ENCODE measurements at places on chromosomes 16 and 17.
A peak's percentile ranks its signal among the peaks of the same experiment; 100 is the strongest.

DNA sequence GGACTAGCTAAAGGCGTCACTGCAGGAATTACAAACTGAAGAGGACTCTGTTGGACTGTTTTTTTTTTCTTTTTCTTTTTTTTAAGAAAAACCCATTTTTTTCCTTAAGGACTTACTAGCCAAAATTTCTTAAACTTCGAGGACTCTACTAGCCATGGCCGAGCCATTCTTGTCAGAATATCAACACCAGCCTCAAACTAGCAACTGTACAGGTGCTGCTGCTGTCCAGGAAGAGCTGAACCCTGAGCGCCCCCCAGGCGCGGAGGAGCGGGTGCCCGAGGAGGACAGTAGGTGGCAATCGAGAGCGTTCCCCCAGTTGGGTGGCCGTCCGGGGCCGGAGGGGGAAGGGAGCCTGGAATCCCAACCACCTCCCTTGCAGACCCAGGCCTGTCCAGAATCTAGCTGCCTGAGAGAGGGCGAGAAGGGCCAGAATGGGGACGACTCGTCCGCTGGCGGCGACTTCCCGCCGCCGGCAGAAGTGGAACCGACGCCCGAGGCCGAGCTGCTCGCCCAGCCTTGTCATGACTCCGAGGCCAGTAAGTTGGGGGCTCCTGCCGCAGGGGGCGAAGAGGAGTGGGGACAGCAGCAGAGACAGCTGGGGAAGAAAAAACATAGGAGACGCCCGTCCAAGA is 878 bp downstream of the HEXIM1 start:
- peak; percentile 59 for DNase-seq

DNA sequence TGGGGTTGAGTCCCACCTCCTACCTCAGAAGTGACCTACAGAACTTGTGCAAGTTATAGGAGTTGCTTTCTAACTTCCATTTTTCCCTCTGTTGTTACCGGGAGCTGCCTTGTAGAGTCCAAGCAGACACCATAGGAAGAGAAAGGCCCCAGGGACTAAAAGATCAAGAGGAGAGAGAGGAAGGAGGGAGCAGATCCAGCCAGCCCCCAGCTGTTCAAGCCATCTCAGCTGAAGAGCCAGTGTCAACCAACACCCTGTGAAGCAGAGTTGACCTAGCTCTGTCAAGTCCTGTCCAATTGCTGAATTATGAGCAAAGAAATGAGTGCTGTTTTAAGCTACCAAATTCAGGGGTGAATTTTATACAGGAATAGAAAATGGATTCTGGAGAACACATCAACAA is 34.9 kb upstream of the CACNG4 start:
- DNase-seq = no peak

GRCh38 chr17:74342224-74342623 is 16.2 kb downstream of the KIF19 start:
- DNase-seq = no peak

DNA sequence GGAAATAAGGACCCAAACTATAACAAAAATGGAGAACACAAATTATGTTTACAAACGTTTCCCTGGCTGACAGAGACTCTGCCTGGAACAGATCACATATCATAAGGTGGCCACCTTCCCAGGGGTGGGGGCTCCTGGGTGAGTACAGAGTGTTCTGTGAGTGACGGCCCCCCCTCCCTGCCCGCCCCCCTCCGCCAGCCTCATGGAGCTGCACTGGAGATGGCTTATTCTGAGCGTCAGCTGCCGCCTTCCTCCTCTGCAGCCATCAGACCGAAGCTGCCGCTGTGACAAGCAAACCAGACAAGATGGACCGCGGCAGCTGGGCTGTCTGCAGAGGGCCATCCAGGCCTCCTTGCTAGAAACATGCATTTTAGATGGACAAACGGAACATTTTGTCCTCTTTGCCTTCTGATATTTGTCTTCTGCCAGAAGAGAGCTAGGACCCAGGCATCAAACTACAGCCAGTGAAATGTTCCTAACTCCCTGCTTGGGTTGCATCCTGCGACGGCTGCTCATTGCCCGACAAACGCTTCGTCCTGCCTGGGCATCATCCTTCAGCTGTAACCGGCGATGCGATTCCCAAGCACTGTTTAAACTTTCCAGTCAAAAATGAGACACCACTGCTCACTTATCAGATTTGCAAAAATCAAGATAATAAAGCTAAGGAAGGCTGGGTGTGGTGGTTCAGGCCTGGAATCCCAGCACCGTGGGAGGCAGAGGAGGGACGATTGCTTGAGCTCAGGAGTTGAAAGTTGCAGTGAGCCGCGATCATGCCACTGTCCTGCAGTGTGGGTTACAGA is 15.3 kb upstream of the RPTOR start:
- DNase-seq = no peak

DNA sequence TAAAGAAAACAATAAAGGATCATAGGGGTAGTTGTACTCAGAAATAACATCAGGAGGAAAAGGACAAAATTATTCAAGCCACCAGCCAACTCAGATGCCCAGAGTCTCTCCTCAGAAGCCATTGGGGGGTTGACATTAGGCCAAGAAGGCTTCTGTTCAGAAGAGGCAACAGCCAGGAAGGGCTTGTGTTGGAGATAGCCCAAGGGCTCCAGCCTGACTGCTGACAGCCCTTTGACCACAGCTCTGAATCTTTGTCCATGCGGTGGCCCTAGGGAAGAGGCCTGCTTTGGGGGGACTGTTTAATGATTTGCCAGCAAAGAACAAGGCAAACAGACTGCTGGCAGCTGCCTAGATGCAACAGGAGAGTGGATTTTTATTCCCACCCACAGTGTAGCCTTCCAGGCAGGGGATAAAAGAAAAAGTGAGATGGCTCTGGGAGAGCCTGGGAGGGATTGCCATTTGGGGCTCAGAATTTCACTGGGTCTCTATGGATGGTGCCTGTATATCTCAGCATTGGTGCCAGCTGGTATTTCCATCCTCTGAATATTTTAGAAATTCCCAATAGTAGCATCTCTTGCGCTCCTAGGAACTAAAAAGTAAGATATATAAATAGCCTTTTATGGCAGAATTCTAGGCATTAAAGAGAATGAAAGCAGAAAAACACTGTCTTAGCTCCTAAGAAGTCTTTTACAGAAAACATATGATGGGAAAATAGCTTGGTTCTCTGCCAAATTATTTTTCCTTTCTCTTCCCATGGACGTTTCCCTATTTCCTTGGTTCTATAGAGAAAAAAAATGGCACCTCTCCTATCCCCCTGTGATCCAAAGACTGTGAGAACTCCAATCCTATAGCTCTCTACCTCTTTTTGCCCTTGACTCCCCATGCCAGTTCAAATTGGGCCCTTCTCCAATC is 29.4 kb upstream of the SUPT4H1 start:
- no peak for DNase-seq

DNA sequence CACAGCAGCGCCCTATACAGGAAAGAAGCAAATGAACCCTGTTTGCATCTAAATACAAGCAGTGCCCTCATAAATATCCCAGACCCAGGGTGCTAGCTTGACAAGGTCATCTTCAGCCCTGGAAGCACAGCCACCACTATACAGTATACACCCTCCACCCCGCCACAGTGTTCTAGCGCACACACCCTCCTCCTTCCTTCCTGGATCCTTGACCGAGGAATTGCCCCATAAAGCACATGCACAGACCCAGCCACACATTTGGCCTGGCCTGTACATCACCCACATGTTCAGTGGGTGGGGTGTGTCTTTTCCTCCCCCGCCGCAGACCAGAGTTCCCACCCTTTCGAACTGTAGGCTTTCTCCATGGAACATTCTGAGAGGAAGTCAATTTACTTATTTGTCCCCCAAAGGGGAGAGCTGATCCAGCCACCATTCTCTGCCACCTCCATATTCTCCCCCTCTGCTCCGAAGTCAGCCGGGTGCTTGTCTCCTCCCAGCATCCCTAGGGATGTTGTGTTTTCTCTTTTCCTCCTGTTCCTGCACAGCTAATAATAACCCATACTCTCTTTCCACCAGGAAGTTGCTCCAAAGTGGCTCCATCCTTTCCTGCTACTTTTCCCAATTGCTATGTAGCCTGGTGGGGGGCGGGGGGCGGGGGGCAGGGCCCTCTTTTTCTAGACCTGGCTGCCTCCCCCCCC is 6.6 kb downstream of the ABI3 start:
- no peak for DNase-seq

GRCh38 chr17:80930335-80931279 is 61.0 kb upstream of the CHMP6 start:
- DNase-seq = no peak

GRCh38 chr17:41439375-41439774 is 1.4 kb downstream of the KRT38 start:
- no peak for DNase-seq

- DNase-seq = no peak
These were observed 16.7 kb downstream of the ADCY7 start for GRCh38 chr16:50282955-50283631.

- no peak for DNase-seq
These were observed 902 bp downstream of the GHDC start for GRCh38 chr17:42193216-42193968.

DNA sequence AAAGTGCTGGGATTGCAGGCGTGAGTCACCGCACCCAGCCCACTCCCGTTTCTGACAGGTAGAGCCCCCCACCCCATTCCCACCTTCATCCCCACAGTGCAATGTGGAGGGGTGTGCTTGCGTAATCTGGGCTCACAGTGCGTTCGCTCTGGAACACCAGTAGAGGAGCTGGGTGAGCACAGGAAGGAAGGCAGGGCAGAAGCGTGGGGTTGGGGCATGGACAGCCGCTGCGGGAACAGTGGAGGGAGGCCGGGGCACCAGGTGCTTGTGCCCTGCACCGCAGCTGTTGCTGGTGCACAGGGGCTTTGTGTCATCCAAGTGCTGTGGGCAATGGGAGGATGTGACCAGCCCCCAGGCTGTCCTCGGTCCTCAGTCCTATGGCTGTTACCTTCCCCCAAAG is 24.7 kb downstream of the KDM8 start:
- DNase-seq = no peak

DNA sequence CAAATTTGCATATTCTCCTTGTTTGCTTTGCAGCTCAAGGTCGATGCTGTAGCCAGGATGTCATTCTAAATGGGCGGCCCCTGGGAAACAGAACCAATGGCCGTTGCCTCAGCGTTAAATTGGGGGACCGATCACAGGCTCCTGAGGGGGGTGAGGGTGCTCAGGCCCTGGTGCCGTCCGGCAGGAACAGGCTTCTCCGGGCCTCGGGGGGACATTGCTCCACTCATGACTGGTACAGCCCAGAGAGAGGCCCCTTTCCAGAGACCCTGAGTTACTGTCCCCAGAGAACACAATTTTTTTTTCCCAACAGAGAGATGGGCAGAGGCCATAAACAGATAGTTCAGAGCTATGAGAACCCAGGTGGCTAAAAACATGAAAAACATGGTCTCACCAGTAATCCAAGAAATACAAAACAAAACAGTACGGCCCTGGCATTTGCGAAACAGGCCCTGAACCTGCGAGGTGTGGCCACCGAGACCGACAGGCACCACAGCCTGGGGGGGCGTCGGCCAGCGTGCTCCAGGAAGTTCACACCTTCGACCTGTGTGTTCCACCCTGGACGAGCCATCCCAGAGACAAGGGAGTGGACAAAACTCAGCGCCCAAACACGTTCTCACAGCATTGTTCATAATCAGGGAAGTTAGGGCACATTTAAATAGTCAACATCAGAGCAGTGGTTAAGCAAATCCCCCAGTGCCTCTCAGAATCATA is 82.8 kb downstream of the METRNL start:
- DNase-seq = no peak

- no peak for DNase-seq
These were observed 46.1 kb upstream of the NKD1 start for GRCh38 chr16:50501986-50502615.

All from hypothalamus (tissue), 51 donors.